Left kidney (tissue), 8 donors: ENCODE measurements at places on chromosomes 3 and 15. TPM values are rescaled to one million over a fixed set of nuclear protein-coding genes. Genes with fewer than 3 reads are reported as not detected.

Gene C3orf22
- 0.10 TPM for polyA plus RNA-seq

Gene GOLGA8J
- 2.9 TPM for polyA plus RNA-seq

Gene ZKSCAN7
- 19.4 TPM for polyA plus RNA-seq

Gene EPHA3
- polyA plus RNA-seq, result 5.1 TPM

Gene ARL8B
- 84.3 TPM for polyA plus RNA-seq

Gene SAMMSON
- not detected for polyA plus RNA-seq

Gene ANKRD63
- polyA plus RNA-seq, result 0.17 TPM

Gene MYZAP
- polyA plus RNA-seq, result 5.3 TPM

Gene SEMA3G
- 19.1 TPM for polyA plus RNA-seq

Gene LMCD1
- 26.4 TPM for polyA plus RNA-seq

Gene OR5K1
- polyA plus RNA-seq, result not detected

Gene CD200
- 41.6 TPM for polyA plus RNA-seq

Gene GJD2
- not detected for polyA plus RNA-seq

Gene REC114
- not detected for polyA plus RNA-seq

Gene CYP1A2
- polyA plus RNA-seq, result 0.18 TPM

Gene FANCI
- polyA plus RNA-seq, result 56.0 TPM

Gene NUDT16
- polyA plus RNA-seq, result 45.3 TPM

Gene TBC1D21
- not detected for polyA plus RNA-seq

Gene LRRIQ4
- polyA plus RNA-seq, result 0.12 TPM

Gene LYZL4
- polyA plus RNA-seq, result not detected

Gene IGSF10
- polyA plus RNA-seq, result 3.5 TPM

Gene SELENOT
- 121 TPM for polyA plus RNA-seq

Gene JAGN1
- 44.4 TPM for polyA plus RNA-seq

Gene WHAMM
- 16.1 TPM for polyA plus RNA-seq

Gene NRROS
- polyA plus RNA-seq, result 2.6 TPM

Gene SPSB4
- polyA plus RNA-seq, result 14.8 TPM

Gene ABTB1
- 17.9 TPM for polyA plus RNA-seq

Gene PRR20G
- not detected for polyA plus RNA-seq

Gene NR1I2
- polyA plus RNA-seq, result 0.78 TPM

Gene NR2E3
- polyA plus RNA-seq, result 1.0 TPM

Gene AEN
- 5.9 TPM for polyA plus RNA-seq

Gene TGM5
- polyA plus RNA-seq, result not detected

Gene GPD1L
- 19.3 TPM for polyA plus RNA-seq
